ENCODE measurements at places on chromosomes 13 and 19. TPM values are rescaled to one million over a fixed set of nuclear protein-coding genes. Genes with fewer than 3 reads are reported as not detected.

DNA sequence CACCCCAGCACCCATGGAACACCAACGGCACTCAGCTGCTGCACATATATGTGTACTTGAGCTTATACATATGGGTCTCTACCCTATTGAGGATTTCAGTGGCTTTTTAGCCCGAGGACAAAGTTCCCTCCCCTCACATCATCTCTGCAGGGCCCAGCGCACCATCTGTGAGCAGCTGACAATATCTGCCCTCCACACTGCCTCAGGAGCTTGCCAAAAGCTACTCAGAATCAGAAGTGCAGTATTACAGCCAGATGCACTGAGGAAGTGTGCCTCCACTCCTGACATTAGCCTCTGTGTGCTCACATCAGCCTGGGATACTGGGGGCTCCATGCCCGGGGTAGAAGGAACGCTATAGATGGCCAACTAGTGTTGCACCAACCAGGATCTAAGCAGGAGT lies 903.9 kb downstream of the UQCRFS1 start:
- no peak for DNase-seq
- H3K27me3 ChIP-seq = no peaks in the 10 kb centered on the region
- H3K4me1 ChIP-seq = no peaks in the 10 kb centered on the region
- no peak overlapping the region for H3K4me3 ChIP-seq
- no peak overlapping the region for H3K27ac ChIP-seq
- H3K36me3 ChIP-seq = peaks cover 2% of the 10 kb centered on the region

GRCh38 chr19:50663482-50663790 lies 14.2 kb downstream of the C19orf81 start:
- no peaks in the 10 kb centered on the region for H3K36me3 ChIP-seq
- H3K27me3 ChIP-seq = peaks cover 22% of the 10 kb centered on the region
- H3K27ac ChIP-seq = no peak overlapping the region
- peaks cover 3% of the 10 kb centered on the region for H3K4me1 ChIP-seq

DNA sequence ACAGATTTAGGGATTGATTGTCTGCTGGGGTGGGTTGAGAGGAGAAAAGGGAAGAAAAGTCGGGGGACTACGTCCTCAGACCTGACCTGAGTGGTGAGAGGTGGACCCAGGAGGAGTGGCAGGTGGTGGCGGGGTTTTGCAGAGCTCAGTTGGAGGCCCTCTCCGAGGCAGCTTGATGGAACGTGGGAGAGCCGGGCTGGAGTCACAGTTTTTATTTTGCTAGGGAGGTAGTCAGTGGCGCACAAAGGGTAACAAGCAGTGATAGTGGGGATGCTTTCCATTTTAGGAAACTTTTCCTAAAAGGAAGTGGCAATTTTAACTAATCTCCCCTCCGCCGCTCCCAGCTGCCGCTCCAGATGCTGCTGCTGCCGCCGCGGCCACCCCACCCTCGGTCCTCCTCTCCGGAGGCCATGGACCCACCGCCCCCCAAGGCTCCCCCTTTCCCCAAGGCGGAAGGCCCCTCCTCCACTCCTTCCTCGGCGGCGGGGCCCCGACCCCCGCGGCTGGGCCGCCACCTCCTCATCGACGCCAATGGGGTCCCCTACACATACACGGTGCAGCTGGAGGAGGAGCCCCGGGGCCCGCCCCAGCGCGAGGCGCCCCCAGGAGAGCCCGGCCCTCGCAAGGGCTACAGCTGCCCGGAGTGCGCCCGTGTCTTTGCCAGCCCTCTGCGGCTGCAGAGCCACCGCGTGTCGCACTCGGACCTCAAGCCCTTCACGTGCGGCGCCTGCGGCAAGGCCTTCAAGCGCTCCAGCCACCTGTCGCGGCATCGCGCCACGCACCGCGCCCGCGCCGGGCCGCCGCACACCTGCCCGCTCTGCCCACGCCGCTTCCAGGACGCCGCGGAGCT lies 1.1 kb upstream of the ZNF581 start:
- H3K36me3 ChIP-seq = peaks cover 56% of the 10 kb centered on the region
- H3K4me3 ChIP-seq = peak overlapping the region; percentile 90
- no peaks in the 10 kb centered on the region for H3K27me3 ChIP-seq
- peaks cover 32% of the 10 kb centered on the region for H3K4me1 ChIP-seq
- DNase-seq = peak; percentile 75
- H3K27ac ChIP-seq = peak overlapping the region; percentile 98

DNA sequence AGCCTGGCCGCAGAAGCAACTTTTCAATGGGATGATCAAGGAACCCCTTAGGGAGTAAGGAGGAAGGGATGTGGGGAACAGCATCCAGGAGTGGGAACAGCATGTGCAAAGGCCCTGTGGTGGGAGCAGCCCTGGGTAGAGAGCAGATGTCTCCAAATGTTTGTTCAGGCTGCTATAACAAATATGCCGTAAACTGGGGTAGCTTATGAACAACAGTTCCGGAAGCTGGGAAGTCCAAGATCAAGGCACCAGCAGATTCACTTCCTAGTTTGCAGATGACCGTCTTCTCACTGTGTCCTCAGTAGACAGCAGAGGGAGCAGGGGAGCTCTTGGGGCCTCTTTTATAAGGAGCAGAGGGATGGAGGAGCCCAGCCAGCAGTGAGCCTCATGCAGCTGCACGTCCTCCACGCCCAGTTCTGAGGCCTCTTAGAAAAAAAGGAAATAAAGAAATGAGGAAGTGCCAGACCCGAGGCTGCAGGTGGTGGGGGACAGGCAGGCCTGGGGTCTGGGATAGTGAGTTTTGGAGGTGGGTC lies 4.2 kb upstream of the LRRC25 start:
- peaks cover 12% of the 10 kb centered on the region for H3K4me1 ChIP-seq
- H3K27ac ChIP-seq = no peak overlapping the region
- peaks cover 10% of the 10 kb centered on the region for H3K27me3 ChIP-seq
- H3K36me3 ChIP-seq = no peaks in the 10 kb centered on the region
- no peak for DNase-seq
- H3K4me3 ChIP-seq = no peak overlapping the region

- H3K4me3 ChIP-seq = no peak within 1 kb of the TSS
- no peak within 1 kb of the TSS for H3K27ac ChIP-seq
- H3K36me3 ChIP-seq = no peaks in the 10 kb centered on the region
- H3K4me1 ChIP-seq = peaks cover 5% of the 10 kb centered on the region
Observed at GRCh38 chr13:83881917-83882605, at the start of gene SLITRK1. Gene SLITRK1, minus strand, starts transcription at chr13:83882474. Its CDS starts 967 bp downstream, at chr13:83881507.

DNA sequence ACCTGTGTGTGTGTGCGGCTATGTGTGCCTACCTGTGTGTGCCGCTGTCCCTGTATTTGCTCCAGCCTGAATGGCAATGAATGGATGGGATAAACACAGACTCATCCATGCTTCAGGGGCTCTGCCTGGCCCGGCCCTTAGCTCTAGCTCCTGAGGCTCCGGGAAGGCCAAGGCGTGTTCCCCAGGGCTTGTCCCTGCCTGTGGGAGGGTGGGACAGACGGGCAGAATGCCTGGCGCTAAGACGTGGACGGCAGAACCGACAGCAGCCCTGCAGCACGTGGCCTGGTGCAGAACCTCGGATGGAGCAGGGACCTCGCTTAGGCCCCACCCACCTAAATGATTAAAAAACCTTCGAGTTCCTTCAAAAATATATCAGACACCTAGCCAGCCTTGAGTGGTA lies 57.8 kb upstream of the C13orf46 start:
- peaks cover 43% of the 10 kb centered on the region for H3K36me3 ChIP-seq
- no peaks in the 10 kb centered on the region for H3K27me3 ChIP-seq
- no peak overlapping the region for H3K4me3 ChIP-seq
- no peak overlapping the region for H3K27ac ChIP-seq

GRCh38 chr13:25717666-25718197 lies 334.1 kb downstream of the SHISA2 start:
- H3K27me3 ChIP-seq = peaks cover 23% of the 10 kb centered on the region
- no peaks in the 10 kb centered on the region for H3K4me1 ChIP-seq
- DNase-seq = no peak
- H3K4me3 ChIP-seq = no peak overlapping the region

GRCh38 chr13:77896977-77897376 lies 21.7 kb downstream of the EDNRB start:
- no peaks in the 10 kb centered on the region for H3K36me3 ChIP-seq
- no peak overlapping the region for H3K27ac ChIP-seq
- no peaks in the 10 kb centered on the region for H3K4me1 ChIP-seq

GRCh38 chr19:15643387-15643786 lies 2.7 kb downstream of the CYP4F3 start:
- H3K27ac ChIP-seq = no peak overlapping the region
- H3K36me3 ChIP-seq = no peaks in the 10 kb centered on the region
- no peak for DNase-seq
- no peaks in the 10 kb centered on the region for H3K27me3 ChIP-seq
- no peak overlapping the region for H3K4me3 ChIP-seq
- H3K4me1 ChIP-seq = peaks cover 2% of the 10 kb centered on the region

DNA sequence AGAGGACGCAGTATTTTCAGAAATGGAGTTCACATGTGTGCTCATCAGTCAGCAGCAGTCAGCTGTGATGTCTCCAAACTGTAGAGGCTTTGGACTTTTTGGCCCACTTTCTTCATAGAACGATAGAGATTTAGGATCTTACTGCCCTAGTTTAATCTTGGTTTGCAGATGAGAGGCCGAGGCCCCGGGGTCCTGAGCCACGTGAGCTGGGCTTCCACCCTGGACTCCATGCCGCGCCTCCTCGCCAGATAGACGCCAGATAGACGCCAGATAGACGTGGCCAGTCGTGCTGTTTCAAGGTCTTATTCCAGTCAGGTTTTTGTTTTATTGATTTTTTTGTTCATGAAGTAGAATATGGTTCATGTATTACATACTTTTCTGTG lies 11.7 kb upstream of the MCF2L start:
- H3K36me3 ChIP-seq = no peaks in the 10 kb centered on the region
- H3K27me3 ChIP-seq = peaks cover 3% of the 10 kb centered on the region
- H3K4me3 ChIP-seq = no peak overlapping the region
- no peaks in the 10 kb centered on the region for H3K4me1 ChIP-seq
- DNase-seq = no peak

DNA sequence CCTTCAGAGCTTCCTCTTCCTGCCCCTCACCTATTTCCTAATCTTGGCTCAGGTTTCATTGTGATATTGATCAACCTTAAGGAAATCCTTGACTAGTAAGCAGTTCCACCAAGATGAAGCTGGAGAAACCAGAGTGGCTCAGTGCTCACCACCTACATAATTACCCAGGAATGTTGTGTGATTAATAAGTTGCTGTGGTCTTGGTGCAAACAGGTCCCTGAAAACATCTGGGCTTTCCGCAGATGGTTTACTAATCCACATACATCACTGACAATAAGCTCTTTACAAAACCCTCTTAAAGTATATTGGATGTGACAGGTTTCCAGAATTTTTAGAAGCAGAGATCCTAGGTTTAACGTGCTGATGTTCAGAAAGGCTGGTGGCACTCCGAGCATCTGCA lies 8.6 kb upstream of the SERP2 start:
- H3K27ac ChIP-seq = no peak overlapping the region
- no peaks in the 10 kb centered on the region for H3K4me1 ChIP-seq
- H3K36me3 ChIP-seq = no peaks in the 10 kb centered on the region
- H3K27me3 ChIP-seq = peaks cover 10% of the 10 kb centered on the region

DNA sequence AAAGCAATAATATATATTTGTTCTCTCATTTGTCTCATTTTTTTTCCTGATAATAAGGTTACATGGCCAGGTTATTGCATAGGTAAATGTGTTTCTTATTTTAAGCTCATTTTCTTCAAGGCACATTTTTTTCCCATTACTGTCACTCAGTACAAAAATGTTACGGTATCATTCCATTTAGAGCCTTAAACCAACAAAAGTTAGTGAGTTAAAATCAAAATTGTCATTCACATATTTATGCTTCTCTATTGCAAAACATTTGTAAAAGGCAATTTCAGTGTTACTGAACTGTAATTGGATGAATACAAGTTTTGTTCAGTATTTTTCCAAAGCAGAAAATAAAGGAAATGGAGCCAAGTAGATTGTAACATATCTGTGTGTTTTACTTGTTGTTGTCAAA lies 117.6 kb upstream of the MAB21L1 start:
- H3K27me3 ChIP-seq = no peaks in the 10 kb centered on the region
- H3K4me1 ChIP-seq = no peaks in the 10 kb centered on the region
- H3K27ac ChIP-seq = no peak overlapping the region

GRCh38 chr19:11363881-11364280 lies 8.6 kb downstream of the PLPPR2 start:
- no peak overlapping the region for H3K27ac ChIP-seq
- H3K36me3 ChIP-seq = peaks cover 8% of the 10 kb centered on the region
- DNase-seq = no peak
- H3K4me1 ChIP-seq = no peaks in the 10 kb centered on the region
- no peak overlapping the region for H3K4me3 ChIP-seq

GRCh38 chr19:53792721-53793433 lies 31.2 kb downstream of the NLRP12 start:
- no peaks in the 10 kb centered on the region for H3K36me3 ChIP-seq
- no peaks in the 10 kb centered on the region for H3K4me1 ChIP-seq
- no peaks in the 10 kb centered on the region for H3K27me3 ChIP-seq
- no peak overlapping the region for H3K4me3 ChIP-seq

- no peak for DNase-seq
- H3K27me3 ChIP-seq = no peaks in the 10 kb centered on the region
- H3K4me1 ChIP-seq = peaks cover 18% of the 10 kb centered on the region
- H3K27ac ChIP-seq = no peak overlapping the region
- peaks cover 4% of the 10 kb centered on the region for H3K36me3 ChIP-seq
Observed at GRCh38 chr13:36342715-36343114, 3.5 kb downstream of the SPART start.

GRCh38 chr13:30868799-30869470 lies 37.1 kb upstream of the MEDAG start:
- H3K27ac ChIP-seq = no peak overlapping the region
- peaks cover 11% of the 10 kb centered on the region for H3K4me1 ChIP-seq
- H3K27me3 ChIP-seq = peaks cover 10% of the 10 kb centered on the region
- H3K4me3 ChIP-seq = no peak overlapping the region
- DNase-seq = no peak

DNA sequence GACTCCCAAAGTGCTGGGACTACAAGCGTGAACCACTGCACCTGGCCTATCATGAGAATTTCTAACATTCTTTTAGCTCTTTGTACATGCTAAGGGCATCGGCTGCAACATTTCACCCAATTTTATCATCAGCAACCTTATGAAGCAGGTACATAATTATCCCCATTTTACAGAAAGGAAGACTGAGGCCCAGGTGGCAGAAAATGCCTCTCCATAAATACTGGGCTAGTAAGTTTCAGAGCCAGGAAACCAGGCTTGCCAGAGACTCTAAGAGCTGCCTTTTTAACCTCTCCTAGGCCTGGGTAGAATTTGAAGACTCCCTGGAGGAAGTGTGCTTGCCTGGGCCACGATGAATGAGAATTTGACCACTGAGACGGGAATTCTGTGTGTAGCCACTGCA lies 2.2 kb downstream of the ERCC2 start:
- H3K4me1 ChIP-seq = peaks cover 17% of the 10 kb centered on the region
- peaks cover 6% of the 10 kb centered on the region for H3K36me3 ChIP-seq
- no peaks in the 10 kb centered on the region for H3K27me3 ChIP-seq
- no peak overlapping the region for H3K27ac ChIP-seq

The ZNF134 gene
- total RNA-seq = 9.1 TPM

The PBX4 gene
- 19.2 TPM for total RNA-seq

The ADGRE3 gene
- total RNA-seq = not detected

The RUBCNL gene
- total RNA-seq = 1.5 TPM

The FXYD3 gene
- not detected for total RNA-seq

The ZNF626 gene
- total RNA-seq = 1.7 TPM

The TEX101 gene
- total RNA-seq = not detected

The ELSPBP1 gene
- not detected for total RNA-seq
